Liver (tissue), 10 donors: ENCODE measurements at places on chromosomes 11 and 22.
A peak's percentile ranks its signal among the peaks of the same experiment; 100 is the strongest.

- DNase-seq, result no peak
Measured at GRCh38 chr11:111461460-111462235, 50.5 kb downstream of the BTG4 start.

DNA sequence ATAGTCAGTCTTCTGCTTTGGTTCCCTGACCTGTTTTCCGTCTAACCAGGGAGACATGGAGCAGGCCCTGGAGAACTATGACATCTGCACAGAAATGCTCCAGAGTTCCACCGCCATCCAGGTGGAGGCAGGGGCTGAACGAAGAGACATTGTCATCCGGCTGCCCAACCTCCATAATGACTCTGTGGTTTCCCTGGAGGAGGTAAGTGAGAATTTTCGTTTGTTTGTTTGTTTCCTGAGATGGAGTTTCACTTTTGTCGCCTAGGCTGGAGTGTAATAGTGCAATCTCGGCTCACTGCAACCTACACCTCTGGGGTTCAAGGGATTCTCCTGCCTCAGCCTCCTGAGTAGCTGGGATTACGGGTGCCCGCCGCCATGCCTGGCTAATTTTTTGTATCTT is 52.9 kb downstream of the CABIN1 start:
- DNase-seq, result no peak

- no peak for DNase-seq
Measured at GRCh38 chr11:130428316-130429119, at the start of gene ADAMTS8. Gene ADAMTS8 (minus strand): TSS chr11:130428609. CDS start chr11:130428286, 323 bp downstream.

DNA sequence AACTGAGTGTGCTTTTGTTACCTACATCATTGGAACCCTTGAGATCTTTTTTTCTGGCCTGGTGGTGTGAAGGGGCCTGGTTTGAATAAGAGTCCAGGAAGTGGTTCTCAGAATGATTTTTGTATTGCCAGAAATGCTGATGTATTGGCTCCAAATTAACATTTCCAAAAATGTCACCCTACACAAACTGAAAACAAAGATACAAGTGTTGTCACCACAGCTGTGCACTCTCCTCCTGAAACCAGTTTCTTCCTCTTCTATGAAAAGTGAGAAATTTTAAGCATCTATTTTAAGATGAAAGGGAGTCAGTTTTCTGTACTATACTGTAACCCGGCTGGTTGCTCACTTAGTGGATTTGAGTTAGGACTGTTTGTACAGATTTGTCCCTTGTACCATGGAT is 218.8 kb downstream of the PGR start:
- no peak for DNase-seq

GRCh38 chr22:43723816-43724215 is 88.3 kb downstream of the EFCAB6 start:
- no peak for DNase-seq

GRCh38 chr22:45686004-45686403 is 14.4 kb downstream of the ATXN10 start:
- no peak for DNase-seq

DNA sequence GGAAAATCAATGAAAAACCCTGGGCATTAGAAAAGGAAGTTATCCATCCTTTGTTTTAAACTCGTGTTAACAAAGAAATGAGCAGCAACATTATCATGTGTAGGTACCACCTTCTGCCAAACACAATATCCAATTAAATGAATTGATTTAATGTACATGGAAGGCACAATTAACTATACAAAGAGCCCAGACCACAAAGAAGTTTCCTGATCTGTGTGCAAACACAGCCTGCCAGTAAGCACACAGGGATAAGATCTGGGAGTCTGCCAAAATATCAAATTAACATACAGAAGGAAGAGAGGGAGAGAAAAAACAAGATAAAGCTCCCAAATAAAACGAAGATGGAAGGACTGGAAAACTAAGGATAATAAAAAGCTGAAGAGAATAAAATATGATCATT is 54.1 kb upstream of the SLC25A1 start:
- no peak for DNase-seq

GRCh38 chr11:112289588-112290492 is 29.2 kb upstream of the PLET1 start:
- DNase-seq, result peak; percentile 86

DNA sequence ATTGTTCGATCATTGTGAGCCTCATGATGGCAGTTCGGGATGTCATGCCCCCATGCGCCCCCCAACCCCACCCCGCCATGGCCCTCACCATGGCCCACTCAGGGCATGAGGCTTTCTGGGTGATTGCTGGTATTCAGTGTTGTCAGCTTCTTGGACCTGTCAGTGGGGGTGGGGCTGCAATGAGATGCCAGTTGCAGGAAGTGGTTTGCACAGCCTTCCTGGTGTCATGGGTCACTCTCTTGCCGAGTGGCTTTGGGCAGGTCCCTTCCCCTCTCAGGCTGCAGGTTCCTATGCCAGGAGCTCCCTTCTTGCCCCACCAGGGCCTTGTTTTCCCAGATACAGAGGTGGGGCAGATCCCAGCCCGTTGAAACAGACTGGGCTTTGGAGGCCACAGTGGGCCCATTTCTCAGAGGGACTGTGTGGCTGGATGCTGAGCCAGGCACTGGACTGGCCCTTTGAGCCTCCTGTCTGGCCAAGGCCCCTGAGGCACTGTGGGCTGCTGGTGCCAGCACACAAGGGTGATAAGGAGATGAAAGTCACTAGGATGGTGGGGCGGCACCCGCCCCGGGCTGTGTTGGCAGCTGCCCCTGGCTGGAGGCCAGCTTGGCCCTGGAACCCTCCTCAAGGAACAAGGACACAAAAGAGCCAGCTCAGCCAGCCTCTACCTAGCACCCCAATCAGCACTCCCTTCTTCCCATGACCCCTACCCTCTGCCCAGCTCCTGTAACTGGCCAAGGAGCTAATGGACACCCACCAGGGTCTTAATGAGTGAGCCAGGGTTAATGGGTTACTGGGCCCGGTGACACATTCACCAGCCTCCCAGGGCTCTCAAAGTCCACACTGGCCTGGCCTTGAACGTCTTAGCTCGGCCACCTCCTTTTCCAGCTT is 1.5 kb upstream of the GGT1 start:
- no peak for DNase-seq

GRCh38 chr11:74072721-74073120 is 63.8 kb upstream of the UCP3 start:
- DNase-seq, result no peak

- DNase-seq, result no peak
Measured at GRCh38 chr22:35601013-35601580, 16.0 kb downstream of the MB start.

DNA sequence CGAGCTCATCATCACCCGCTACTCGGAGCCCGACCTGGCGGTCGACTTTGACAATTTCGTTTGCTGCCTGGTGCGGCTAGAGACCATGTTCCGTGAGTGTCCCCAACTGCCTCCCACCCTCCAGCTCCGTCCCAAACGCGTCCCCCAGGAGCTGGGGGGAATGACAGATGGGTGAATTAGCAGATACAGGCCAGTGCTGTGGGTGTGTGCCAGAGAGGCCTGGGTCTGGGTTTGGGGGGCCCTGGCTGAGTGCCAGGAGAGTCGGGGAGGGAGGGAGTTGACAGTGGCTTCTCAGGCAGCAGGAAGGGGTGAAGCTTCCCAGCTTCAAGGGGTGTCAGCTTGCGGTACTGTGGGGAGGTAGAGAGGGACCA is 28.6 kb downstream of the CAPN1 start:
- no peak for DNase-seq

- DNase-seq, result no peak
Measured at GRCh38 chr22:36405671-36406538, 18.1 kb upstream of the MYH9 start.

DNA sequence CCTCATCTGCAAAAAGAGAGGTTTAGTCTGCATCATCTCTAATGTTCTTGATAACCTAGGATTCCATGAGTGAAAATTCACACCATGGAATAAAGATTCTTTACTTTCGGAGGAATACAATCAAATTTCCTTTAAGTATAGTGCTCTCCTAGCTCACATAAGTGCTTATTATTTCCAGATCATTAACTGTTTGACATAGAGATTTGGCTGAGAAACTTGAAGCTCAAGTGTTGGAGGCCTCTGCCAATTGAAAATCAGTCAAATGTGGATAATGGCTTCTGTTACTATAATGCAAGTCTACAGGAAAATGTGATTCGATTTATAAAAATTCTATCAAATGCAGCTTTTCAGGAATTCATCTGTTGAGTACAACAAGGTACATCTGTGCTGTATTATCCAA is 144.6 kb downstream of the KIF18A start:
- DNase-seq, result no peak

DNA sequence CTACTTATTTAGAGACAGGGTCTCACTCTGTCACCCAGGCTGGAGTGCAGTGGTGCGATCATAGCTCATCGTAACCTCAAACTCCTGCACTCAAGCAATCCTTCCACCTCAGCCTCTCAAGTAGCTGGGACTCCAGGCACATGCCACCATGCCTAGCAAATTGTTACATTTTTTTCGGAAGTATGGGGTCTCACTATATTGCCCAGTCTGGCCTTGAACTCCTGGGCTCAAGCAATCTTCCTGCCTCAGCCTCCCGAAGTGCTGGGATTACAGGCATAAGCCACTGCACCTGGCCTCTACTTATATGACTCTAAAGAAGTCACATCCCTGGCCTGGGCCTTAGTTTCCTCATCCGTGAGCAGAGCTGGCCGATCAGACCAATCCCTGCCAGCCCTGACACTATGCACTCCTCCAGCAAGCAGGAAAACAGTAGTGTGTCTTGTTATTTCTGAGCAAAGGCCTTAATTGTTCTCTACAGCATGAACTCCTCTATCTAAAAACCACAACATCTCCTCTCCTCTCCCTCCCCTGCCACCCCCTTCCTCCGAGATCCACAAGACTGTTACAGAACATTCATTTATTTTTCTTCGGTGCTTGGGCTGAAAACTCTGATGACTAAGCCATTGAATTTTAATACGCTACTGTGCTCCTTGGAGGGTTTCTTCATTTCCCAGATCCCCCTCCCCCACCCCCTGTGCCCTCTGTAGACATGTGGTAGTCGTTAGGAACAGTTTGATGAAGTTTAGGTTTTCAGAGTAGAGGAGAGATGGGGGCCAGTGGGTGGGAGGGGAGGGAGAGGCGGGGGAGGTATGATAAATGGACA is 91.5 kb downstream of the ABTB2 start:
- no peak for DNase-seq

- no peak for DNase-seq
Measured at GRCh38 chr22:48053973-48054372, 1291.5 kb downstream of the TBC1D22A start.

- no peak for DNase-seq
Measured at GRCh38 chr11:67431346-67432249, 3.3 kb downstream of the RPS6KB2 start.

GRCh38 chr22:50170453-50171318 is at the start of gene PANX2:
Gene PANX2 (plus strand): TSS chr22:50170731. CDS start chr22:50170731, 0 bp downstream.
- DNase-seq, result no peak

- DNase-seq, result no peak
Measured at GRCh38 chr11:117045196-117045595, 53.0 kb downstream of the SIK3 start.

GRCh38 chr11:64247729-64248531 is 1.2 kb upstream of the PPP1R14B start:
- DNase-seq, result no peak

GRCh38 chr11:6648501-6648900 is 7.1 kb downstream of the DCHS1 start:
- DNase-seq, result no peak

- no peak for DNase-seq
Measured at GRCh38 chr11:70351646-70352045, 46.7 kb upstream of the CTTN start.

DNA sequence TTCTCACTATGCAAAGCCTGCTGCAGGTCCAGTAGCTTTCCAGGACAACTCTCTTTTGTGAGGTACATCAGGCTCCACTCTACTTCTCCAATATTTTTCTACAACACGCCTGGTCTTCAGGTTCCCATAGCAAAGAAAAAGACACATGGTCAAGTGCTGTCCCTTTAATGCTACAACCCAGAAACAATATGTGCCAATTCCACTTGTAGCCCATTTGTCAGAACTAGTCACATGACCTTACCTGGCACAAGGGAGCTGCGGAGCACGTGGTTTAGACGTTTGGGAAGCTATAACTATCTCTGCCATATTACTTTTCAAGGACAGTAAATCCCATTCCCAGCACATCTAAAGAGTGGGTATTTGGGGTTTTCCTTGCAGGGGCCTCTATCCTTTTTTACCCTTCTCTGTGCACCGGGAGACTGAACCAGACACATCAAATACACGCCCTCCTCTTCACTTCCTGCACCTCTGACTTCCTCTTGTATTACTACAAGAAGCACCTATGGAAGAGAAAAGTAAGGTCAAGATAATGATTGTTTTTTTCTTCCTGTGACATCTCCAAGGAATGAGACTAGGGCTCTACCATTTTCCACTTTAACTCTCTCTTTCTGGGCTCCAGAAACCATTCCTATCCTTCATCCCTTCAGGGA is 237.6 kb downstream of the ETS1 start:
- DNase-seq, result no peak
